Neural crest cell (in vitro differentiated cells): ENCODE measurements at places on chromosomes 7 and 10.

GRCh38 chr7:68888971-68889385 is 709.3 kb upstream of the AUTS2 start:
- DNase-seq, result no peak

DNA sequence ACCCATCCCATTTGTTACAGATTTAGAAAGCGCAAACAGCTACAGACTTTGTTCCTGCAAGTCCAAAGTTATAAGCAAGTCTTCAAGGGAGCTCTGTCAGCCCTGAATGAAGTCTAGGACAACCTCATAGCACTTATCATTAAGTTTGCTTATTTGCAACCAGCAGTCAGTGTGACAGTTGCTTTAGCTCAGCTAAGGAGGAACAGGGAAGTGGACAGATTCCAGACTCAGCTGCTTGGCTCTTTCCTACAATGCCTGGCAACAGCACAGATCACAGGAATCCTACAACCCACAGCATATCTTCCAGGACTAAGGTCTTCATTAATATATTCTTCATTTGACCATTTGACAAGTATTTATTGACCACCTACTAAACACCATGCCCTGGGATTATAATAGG is 17.4 kb upstream of the KIF5B start:
- no peak for DNase-seq

DNA sequence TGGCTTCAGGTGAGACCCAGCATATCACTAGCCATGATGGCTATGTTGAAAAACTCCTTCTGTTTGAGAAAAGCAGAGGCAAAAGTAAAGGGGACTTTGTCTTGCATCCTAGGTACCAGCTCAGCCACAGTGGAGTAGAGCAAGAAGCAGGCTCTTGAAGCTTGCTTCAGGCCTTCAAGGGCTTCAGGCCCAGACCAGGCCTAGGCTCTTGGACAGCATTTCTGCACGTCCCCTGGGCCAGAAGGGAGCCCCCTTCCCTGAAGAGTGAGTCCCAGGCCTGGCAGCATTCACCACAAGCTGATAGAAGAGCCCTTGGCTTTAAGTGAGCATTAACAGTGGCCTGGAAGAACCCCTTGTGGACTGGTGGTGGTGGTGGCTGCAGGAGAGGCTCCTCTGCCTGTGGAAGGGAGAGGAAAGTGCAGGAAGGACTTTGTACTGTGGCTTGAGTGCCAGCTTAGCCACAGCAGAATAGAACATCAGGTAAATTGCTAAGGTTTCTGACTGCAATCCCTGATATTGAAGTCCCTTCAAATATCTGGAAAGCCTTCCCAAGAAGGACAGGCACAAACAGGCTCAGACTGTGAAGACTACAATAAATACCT is 28.1 kb upstream of the FAM171A1 start:
- no peak for DNase-seq

DNA sequence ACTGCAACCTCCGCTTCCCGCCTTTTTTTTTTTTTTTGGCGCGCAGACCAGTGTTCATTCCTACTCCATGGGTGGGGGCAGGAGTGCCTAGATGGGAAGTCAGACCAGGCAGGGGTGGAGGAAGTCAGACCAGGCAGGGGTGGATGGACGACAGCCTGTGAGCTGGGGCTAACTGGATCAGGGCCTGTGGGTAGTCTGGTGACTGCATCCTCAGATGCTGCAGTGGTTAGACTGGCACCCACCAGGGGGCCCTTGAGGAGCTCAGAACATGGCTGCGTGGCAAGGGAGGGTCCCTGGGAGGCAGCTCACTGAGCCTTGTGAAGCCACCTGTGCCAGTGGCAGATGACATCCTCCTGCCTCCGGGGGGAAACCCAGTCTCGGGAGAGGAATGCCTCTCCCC is 35.1 kb downstream of the RCC1L start:
- DNase-seq, result no peak

GRCh38 chr10:43452356-43452914 is 15.5 kb downstream of the ZNF487 start:
- DNase-seq, result no peak

- no peak for DNase-seq
Measured at GRCh38 chr7:108012499-108013430, 9.8 kb upstream of the LAMB1 start.

GRCh38 chr7:137755846-137756651 is 90.7 kb downstream of the DGKI start:
- DNase-seq, result no peak

GRCh38 chr7:108142675-108143259 is 12.6 kb upstream of the LAMB4 start:
- no peak for DNase-seq

GRCh38 chr7:112500619-112501018 is 19.8 kb downstream of the LSMEM1 start:
- no peak for DNase-seq

- no peak for DNase-seq
Measured at GRCh38 chr10:27500886-27501285, 3.2 kb upstream of the RAB18 start.

DNA sequence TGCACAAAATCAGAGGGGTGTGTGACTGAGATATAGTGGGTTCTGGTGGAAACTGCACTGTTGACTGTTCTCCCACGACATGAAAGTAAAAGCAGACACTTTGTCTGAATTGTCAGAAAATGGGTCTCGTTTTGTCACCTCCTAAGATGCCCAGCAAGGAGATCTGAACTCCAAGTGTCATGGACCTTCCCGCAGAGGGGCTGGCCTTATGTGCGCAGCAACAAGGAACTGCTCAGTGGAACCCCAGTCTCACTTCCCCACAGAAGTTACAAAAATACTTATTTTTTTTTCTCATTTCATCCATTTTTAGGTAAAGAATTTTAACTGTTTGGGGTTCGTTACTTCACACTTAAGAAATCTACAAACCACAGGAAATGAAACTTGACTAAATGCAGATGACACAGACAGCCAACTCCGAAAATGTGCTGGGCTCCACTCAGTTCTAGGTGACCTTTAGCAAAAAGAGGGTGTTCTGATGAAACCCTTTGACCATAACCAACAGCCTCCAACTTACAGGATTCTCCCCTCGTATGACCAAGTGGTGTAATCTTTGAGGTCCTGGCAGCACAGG is 115.0 kb downstream of the FAM107B start:
- no peak for DNase-seq

- no peak for DNase-seq
Measured at GRCh38 chr10:31574577-31574976, 255.6 kb downstream of the ZEB1 start.
